ENCODE measurements at places on chromosomes 13 and 19.

DNA sequence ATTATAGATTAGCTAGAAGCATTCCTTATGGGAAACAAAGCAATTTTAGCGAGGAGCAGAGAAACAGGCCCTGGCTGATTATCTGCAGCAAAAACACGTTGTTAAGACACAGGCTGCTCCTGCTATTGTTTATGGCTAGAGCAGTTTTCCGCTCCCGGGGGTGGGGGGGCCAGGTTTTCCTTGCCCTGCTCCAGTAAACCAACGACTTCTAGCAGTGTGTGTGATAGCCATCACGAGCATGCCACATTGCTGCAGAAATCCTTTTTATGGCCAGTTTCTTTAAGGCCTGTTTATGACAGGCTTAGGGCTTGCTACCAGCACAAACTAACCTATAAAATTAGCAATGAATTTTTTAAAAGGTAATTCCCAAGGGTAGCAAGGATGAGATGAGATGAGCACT lies 18.4 kb upstream of the IL17D start:
- no peak for DNase-seq

DNA sequence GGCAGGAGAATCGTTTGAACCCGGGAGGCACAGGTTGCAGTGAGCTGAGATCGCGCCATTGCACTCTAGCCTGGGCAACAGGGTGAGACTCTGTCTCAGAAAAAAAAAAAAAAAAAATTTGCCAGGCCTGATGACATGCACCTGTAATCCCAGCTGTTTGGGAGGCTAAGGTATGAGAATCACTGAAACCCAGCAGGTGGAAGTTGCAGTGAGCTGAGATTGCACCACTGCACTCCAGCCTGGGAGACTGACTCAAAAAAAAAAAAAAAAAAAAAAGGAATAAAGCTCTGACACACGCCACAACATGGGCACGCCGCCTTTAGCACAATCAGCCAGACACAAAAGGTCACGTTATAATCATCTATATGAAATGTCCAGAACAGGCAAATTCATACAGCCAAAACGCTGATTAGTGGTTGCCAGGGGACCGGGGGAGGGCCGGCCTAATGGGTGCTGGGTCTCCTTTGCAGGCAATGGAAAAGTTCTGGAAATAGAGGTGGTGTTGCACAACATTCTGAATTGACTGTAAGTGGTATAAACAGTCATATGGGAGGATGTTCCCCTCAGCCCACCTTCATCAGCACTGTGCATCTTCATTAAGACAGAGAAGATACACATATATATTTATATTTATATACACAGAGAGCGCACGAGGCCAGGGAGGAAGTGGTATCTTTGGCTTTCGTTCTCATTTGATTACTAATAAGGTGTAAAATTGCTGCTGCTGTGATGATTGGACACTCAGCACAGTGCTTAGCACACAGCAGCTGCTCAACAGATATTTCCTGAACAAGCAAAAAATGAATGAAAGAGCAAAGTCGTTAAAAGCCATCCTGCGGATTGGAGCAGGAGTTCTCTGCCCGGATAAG lies 3.8 kb downstream of the HSPBP1 start:
- DNase-seq, result no peak

DNA sequence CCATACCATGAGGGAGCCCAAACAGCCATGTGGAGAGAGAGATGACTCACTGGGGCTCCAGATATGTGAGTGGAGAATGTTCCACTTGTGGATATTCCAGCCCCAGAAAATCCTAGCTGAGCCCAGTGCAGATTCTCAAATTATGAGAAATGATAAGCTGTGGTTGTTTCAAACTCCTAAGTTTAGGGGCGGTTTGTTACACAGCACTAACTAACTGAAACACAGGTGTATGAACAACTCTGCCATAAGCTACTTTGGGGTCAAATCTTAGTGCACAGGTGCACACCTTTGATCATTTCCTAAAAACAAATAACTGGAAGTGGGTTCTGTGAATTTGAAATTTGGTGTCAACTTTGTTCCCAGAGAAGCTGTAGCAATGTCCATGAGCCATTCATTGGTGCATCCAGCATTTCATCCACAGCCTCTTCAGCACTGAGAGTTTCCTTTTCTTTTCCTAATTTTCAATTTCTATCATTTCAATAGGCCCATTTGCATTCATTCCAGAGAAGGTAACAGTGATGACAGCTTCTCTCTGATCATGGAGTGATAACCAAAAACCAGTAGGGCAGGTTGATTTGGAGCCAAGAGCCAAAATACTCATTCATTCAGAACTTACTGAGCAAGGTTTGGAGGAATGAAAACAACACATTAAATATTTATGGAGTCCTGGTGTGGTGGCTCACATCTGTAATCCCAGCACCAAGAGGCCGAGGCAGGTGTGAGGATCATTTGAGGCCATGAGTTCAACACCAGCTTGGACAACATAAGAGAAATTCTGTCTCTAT lies 8.8 kb upstream of the CLPP start:
- no peak for DNase-seq

DNA sequence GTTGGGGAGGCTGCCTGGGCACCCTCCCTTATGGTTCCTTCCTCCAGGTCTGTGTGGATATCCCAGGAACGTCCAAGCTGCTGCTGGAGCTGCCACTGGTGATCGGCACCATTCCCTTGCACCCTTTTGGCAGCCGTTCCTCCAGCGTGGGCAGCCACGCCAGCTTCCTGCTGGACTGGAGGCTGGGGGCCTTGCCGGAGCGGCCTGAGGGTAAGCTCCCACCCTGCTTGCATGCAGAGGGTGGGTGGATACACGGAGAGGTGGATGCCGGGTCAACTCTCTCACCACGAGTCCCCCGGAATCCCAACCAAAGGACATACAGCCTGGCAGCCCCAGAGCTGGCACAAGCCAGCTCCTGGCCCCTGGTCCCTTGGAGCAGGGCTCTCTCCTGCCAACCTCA lies 2.2 kb downstream of the ARRDC2 start:
- no peak for DNase-seq

GRCh38 chr13:65154661-65155447 lies 2075.3 kb downstream of the PCDH9 start:
- DNase-seq, result no peak

DNA sequence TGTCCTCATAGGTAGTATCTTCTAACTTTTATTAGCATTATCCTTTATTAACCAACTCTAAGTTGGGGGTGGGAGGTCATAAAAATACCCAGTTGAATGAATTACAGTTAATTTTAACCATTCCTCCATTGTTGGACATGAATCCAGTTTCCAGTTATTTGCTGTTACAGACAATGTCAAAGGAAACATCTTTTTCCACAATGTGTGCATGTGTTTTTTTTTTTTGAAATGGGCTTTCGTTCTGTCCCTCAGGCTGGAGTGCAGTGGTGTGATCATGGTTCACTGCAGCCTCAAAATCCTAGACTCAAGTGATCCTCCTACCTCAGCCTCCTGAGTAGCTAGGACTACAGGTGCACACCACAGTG lies 32.0 kb downstream of the KLF5 start:
- no peak for DNase-seq

GRCh38 chr13:95833719-95834118 lies 156.8 kb downstream of the DNAJC3 start:
- peak; percentile 42 for DNase-seq

DNA sequence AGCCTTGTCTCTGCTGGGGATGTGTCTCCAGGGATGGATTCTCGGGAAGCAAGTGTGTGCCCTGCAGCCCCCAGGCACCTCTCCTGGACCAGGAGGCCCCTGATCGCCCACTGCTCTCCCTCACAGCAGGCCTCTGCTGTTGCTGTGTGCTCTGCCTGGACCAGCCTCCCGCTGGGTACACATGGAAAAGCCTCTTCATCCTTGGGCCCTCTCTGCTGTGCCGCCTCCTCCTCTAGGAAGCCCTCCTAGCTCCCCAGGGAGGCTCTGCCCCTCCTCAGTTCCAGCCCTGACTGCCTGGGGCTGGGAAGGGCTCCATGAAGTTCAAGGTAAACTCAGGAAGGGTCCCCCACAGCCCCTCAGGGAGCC lies 12.0 kb downstream of the NDUFA11 start:
- DNase-seq, result no peak

GRCh38 chr13:44884076-44884729 lies 105.1 kb downstream of the NUFIP1 start:
- DNase-seq, result peak; percentile 87

DNA sequence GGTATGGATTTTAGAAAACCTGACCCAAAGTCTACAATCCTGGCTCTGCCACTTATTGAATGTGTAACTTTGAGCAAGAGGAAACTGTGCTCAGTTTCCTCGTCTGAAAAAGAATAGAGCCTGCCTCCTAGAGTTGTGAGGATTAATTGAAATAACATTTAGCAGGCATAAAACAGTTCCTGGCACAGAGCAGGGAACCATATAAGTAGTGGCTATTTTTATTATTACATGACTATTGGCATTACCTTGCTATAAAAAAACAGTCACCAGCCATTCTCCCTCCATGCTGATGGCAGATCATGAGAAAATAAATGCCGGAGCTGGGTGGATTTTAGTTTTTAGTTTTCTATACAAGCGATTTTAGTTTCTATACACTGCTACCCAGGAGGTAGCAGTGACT lies 5.8 kb downstream of the DOCK9 start:
- no peak for DNase-seq

DNA sequence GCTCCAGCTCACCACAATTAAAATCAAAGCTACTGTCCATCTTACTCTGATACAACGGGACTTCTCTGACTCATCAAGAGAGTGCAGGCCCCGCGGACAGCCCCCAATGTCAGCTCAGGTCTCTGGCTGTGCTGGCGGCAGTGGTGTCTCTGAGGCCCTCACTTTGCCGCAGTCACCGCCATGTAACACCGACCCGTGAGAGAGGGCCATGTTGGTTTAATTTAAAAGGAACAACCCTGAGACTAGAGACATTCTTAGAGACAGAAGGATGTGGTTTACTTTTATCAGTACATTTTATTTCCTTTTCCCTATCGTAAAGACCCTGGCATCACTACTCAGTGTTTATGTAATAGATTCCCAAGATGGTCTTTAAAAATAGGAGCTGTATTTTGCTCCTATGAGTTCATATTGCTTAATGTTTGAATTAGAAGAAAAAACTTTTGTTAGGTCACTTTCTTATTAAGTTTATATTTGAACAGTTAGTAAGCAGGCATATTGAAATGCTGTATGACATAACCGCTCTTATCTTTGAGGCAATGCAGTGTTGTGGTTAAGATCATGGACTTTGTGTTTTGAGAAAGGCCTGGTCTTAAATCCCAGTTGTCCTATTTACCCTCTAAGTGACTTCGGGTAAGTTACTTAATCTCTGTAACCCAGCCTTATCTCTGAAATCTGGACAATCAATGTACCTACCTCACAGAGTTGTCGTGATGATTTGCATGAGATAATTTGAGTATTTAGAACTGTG lies 23.4 kb downstream of the DGKH start:
- DNase-seq, result peak; percentile 54

GRCh38 chr19:8831373-8831772 lies 731 bp downstream of the ZNF558 start:
- no peak for DNase-seq

- peak; percentile 65 for DNase-seq
These were observed 29.8 kb upstream of the GRTP1 start for GRCh38 chr13:113393563-113394338.

GRCh38 chr19:33879818-33880575 lies 83.3 kb downstream of the KCTD15 start:
- DNase-seq, result no peak

DNA sequence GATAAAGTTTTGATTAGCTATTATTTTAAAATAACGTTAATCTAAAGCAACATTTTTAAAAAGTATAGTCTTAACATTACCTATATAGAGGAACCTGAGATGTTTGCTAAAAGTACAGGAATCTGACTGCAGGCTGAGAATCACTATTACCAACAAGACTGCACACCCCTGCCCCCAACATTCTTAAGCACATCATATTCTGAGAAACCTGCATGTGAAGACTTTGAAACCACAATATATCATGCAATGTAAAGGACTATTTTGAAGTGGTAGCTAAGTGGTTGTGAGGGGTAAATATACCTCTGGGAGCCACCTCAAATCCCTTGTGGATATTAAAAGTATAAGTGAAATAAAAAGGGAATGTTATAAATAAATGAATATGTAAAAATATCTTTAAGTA lies 119.0 kb upstream of the KLF12 start:
- DNase-seq, result no peak
